AG10803 (cell line): ENCODE measurements at places on chromosomes 6 and 20.

- DNase-seq, result no peak
Measured at GRCh38 chr6:91420243-91420642, 833.4 kb upstream of the MAP3K7 start.

- DNase-seq, result no peak
Measured at GRCh38 chr6:10098756-10099528, 315.9 kb downstream of the TFAP2A start.

GRCh38 chr6:158796353-158796752 is 22.8 kb downstream of the EZR start:
- DNase-seq, result no peak

- no peak for DNase-seq
Measured at GRCh38 chr6:2895072-2895471, 8.0 kb downstream of the SERPINB9 start.

DNA sequence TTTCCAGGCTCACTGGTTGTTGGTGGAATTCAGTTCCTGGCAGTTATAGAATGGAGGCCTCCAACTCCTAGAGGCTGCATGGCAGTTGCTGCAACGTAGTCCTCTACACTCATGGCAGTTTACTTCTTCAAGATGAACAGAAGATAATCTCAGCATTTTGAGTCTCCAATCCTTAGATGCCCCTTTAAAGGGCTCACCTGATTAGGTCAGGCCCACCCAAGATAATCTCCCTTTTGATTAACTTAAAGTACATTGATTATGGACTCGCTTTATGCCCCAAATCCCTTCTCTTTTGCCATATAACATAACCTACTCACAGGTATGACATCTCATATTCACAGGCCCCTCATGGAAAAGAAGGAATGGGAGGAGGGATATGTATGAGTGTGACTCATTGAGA is 76.4 kb downstream of the ZNF133 start:
- DNase-seq, result no peak

DNA sequence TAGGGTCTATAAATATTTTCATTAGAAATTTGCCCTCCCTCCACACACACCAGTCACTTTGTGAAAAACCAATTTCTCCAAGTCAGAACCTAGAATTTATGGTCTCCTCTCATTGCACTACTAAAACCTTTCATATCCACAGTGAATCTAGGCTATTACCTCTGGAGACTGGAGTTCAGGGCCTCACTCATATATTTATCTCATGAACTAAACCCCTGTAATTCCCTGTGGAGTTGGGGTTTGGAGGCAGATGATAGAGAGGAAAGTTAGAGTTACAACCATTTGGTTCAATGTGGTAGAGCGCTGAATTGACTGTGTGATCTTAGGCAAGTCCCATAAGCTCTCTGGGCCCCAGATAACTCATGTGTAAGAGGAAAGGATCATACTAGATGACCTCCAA is 18.2 kb upstream of the CEP85L start:
- no peak for DNase-seq

DNA sequence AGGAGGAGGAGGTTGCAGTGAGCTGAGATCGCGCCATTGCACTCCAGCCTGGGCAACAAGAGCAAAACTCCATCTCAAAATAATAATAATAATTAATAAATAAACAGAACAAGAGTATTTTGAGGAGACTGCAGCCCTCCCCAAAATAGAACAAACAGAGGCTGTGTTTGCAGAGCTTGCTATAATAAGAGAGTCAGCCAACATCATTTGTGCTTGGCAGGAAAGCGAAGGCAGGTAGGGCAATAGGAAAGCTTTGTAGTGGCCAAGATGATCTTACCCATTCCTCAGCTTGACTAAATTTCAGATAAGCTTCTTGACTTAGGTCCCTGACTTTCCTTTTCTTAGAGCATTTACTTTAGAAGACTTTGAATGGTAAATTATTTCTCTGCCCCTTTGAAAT is 6.7 kb downstream of the C6orf141 start:
- no peak for DNase-seq

DNA sequence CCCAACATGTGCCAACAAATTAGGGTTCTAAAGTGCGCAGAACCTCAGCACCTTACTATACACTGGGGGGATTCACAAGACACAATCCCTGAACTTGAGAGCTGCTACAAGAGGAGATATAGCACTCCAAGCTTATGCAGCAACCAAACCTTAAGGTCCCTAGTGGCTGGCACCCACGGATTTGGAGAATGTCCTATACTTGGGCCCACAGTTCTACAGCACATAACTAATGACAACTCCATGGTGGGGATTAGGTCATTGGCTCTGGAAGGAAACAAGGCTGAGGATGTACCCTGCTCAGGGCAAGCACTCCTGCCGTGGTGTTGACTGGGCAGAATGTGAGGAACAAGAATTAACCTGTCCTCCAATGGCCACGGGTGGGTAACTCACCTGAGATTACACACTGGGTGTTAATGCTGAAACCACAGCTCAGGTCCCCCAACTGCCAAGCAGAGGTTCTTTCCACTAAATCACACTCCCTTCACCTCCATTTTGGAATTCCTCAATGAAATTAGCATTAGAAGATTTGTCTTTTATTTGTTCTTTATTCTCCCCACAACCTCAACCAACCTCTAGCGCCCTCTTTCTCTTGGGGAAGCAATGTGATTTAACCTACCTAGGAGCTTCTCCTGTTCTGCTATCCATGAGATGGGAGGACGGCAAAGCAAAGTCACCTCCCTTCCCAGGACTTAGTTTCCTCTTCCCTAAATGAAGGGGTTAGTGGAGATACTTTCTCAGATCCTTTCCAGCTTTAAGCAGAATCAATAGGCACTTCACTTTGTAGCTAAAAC is 32.0 kb downstream of the TRERF1 start:
- DNase-seq, result no peak

- DNase-seq, result peak; percentile 64
Measured at GRCh38 chr6:113047148-113047547, 700.0 kb downstream of the RFPL4B start.

DNA sequence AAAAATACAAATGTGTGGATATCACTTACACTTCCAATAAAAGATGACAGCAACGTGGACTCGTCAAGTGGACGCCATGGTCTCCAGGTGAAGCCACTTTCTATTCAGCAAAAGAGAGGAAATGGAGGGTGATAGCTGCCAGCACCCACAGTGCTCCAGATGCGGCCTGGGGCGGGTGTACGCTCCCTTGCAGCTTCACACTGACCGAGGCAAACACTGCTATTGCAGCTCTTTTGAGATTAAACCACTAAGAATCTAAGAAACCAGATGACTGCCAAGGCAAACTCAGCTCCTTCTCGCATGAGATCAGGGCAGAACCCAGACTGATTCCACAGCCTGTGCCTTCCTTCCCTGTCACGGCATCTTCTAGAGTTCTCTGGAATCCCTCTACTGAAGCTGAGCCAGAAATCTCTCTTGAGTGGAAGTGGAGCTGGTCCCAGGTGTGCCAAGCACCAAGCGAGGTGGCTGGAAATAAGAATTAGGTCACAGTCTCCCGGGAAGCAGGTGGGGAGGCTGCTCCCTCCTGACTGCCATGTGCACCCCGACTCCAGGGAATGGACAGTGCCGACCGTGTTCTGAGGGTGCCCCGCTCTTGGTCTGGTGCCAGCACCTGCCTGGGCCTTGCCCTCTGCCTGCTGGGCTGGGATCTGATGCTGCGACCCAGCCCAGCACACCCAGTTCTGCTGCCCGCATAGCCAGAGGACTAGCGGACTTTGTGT is 90.1 kb upstream of the AFDN start:
- DNase-seq, result no peak

- peak; percentile 33 for DNase-seq
Measured at GRCh38 chr6:45423111-45423823, 45.5 kb upstream of the SUPT3H start.

GRCh38 chr6:143000811-143001210 is 55.8 kb upstream of the HIVEP2 start:
- DNase-seq, result no peak
